NCI-H187 treated with DMSO at 0.1 percent for 48 hours (cell line): ENCODE measurements at places on chromosomes 13 and 19.

- DNase-seq = no peak
These were observed 261.5 kb upstream of the STARD13 start for GRCh38 chr13:33547035-33547434.

DNA sequence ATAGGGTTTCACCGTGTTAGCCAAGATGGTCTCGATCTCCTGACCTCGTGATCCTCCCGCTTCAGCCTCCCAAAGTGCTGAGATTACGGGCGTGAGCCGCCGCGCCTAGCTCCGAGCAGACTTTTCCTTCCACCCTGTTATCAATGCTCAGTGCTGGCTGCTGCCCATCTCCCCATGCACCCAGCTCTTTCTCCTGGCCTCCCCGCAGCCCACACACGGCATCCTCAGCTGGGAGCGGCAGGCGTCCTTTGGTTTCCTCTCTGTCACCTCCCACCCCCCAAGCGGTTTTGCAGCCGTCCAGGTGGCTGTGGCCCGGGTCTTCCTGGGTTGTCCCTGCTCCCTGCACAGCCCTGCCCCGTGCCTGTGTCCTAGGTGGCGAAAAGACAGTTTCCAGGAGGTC is 12.1 kb downstream of the PRR22 start:
- DNase-seq = no peak

- no peak for DNase-seq
These were observed 13.7 kb upstream of the GPR183 start for GRCh38 chr13:99320693-99321481.

GRCh38 chr13:112746044-112746443 is 56.2 kb downstream of the ATP11A start:
- no peak for DNase-seq

DNA sequence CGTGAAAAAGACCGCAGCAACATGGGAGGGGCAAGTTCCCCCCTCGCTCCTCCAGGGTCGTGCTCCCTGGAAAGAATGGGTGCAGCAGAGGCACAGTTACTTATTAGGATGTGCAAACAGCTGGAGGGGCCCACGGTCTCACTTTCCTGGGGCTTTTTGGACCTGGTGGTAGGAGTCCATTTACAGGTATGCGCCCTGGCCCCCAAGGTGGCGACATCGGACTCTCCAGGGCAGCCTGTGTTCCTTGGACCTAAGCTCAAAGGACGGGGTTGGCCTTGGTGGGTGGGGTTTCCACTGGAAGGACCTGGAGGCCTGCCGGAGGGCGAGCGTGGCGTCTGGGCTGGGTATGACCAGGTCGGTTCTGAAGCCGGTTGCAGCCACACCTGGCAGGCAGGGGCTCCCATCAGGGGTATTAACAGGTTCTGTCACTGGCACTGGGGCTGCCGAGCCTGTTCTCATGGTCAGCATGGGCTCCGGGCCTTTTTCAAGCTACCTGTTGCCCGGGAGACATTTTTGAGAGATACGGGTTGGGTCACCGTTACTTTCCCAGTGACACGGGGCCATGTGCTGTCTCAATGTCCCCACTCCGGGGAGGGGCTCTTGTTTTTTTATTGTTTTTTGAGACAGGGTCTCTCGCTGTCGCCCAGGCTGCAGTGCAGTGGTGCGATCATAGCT is 5.9 kb downstream of the ZFR2 start:
- DNase-seq = no peak

- no peak for DNase-seq
These were observed 29.3 kb upstream of the NANOS3 start for GRCh38 chr19:13847407-13848339.

- no peak for DNase-seq
These were observed 59.8 kb downstream of the RUBCNL start for GRCh38 chr13:46327246-46327645.

DNA sequence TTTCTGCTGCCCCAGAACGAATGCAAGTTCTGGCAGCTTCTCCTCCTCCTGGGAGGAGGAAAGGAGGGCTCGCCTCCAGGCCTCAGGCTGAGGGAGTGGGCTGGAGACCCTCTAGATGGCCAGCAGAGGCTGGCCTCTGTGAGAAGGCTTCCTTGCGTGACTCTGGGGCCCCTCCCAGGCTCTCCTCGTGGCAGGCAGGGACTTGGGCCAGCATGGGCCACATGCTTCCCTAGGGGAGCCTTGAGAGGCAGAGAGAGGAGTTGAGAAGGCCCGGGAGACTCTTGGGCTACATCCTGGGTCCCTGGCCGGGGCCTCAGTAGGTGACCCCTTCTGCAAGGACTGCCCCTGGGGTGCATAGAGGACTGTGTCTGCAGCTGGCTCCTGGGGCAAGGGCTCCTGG is 25.9 kb downstream of the LYL1 start:
- DNase-seq = no peak
